ENCODE measurements at places on chromosomes 2 and 18.

DNA sequence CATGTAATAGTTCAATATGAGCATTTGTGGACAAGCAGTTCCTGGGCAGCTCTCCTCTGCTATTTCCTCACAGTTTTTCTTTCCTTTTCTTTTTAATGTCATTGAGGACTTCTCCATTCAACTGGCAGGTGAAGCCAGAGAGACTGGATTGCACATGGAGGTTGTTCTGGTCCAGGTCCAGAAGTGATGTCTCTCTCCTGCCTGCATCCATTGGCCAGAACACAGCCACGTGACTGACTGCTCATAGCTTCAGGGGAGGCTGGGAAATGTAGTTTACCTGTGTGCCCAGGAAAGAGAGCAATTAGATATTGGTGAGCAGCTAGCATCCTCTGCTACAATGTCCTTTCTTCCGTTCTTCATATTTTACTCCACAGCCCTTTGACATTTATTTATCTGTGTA lies 20.2 kb upstream of the ADAM23 start:
- DNase-seq, result no peak

GRCh38 chr18:70190529-70190928 lies 15.0 kb downstream of the RTTN start:
- DNase-seq, result no peak

GRCh38 chr18:42574871-42575270 lies 540.6 kb downstream of the RIT2 start:
- no peak for DNase-seq

GRCh38 chr2:73892631-73893329 lies at the start of gene ACTG2:
Gene ACTG2 (plus strand): TSS chr2:73893008. CDS start chr2:73901312, 8,304 bp downstream.
- no peak for DNase-seq

- DNase-seq, result peak; percentile 75
Measured at GRCh38 chr2:17621781-17622180, 81.3 kb downstream of the VSNL1 start.

- no peak for DNase-seq
Measured at GRCh38 chr2:96883306-96883705, 13.4 kb upstream of the SEMA4C start.

DNA sequence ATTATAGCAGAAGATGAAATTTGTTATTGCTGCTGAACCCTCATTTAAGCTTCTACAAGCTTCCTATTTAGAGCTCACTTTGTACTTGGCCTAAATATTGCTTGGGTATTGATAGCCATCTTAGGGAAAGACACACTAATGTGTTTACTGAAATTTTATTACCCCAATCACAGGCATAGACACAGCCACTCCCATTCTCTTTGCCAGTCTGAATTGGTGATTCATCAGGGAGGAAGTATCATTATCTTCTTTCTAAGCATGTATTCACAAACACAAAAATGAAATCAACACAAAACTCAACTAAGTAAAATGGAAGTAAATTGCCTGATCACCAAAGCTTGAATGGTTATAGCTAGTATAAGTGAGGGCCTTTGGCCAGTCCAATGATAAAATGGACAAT lies 666.3 kb downstream of the TSN start:
- DNase-seq, result peak; percentile 8
